Fibroblast of skin of back (primary cell): ENCODE measurements at places on chromosomes 4 and X.

DNA sequence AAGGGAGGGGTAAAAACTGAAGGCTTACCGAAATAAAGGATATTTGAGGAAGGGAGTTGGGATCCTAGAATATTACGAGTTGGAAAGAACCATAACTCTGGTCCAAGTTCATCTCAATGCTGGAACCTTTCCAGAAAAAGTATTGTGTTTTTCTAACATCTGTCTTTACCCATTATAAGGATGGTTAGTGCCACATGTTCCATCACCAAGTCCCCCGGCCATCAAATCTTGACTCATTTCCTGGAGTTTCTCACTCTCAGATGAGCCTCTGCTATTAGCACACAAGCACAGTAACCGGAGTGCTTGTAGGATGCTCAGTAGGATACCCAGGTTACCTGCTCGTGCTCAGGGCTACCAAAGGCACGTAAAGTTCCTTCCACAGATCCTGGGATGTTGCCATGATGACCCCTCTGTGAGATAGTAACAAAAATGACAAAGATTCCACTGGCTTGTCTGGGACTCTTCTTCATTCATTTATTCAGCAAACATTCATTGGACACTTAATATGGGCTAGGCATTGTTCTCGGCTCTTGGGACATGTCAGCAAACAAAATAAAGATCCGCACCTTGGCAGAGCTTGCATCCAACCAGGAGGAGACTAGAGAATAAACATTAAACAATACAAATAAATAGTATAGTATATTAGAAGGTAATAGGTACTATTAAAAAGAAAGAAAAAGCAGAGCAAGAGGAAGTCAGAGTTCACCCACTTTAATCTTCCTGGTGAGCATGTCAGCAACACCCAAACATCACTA, 36.3 kb downstream of the PKD2 start:
- DNase-seq = no peak

GRCh38 chr4:150072906-150073714, 5.1 kb upstream of the DCLK2 start:
- DNase-seq = peak; percentile 95

- DNase-seq = peak; percentile 38
Measured at GRCh38 chrX:20594985-20595384, 328.3 kb upstream of the RPS6KA3 start.

DNA sequence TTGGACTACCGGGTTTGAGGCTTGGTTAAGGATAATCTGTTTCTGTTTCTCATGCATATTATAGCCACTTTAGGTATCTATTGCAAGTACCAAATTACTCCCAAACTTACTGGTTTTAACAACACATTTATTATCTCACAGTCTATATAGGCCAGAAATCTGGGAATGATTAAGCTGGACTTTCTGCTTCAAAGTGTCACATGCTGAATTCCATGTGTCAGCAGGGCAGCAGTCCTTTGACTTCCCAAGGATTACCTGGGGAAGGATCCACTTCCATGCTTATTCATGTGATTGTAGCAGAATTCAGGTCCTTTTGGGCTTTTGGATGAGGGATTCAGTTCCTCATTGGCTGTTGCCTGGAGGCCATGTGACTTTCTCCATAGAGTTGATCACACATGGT, 349.0 kb upstream of the TRAM1L1 start:
- DNase-seq = no peak

DNA sequence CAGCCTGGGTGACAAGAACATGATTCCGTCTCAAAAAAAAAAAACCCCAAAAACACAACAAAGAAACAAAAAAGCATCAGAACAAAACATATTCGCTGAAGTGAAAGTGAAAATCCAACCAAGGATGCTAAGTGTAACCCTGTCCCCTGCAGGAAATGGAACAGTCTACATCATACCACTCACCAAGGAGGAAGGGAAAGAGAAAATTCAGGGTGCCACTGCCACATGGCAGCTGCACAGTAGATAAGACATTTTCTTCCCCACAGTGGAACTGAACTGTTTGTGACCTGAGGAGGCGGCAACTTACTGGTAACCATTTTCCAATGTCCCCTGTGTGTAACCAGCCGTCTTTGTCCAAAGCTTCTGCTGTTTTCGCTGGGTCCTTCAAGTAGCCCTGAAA, 28.2 kb upstream of the CENPU start:
- no peak for DNase-seq

GRCh38 chr4:173685165-173685830, 155.3 kb upstream of the HAND2 start:
- DNase-seq = no peak

GRCh38 chr4:92952897-92953296, 649.1 kb downstream of the GRID2 start:
- no peak for DNase-seq

DNA sequence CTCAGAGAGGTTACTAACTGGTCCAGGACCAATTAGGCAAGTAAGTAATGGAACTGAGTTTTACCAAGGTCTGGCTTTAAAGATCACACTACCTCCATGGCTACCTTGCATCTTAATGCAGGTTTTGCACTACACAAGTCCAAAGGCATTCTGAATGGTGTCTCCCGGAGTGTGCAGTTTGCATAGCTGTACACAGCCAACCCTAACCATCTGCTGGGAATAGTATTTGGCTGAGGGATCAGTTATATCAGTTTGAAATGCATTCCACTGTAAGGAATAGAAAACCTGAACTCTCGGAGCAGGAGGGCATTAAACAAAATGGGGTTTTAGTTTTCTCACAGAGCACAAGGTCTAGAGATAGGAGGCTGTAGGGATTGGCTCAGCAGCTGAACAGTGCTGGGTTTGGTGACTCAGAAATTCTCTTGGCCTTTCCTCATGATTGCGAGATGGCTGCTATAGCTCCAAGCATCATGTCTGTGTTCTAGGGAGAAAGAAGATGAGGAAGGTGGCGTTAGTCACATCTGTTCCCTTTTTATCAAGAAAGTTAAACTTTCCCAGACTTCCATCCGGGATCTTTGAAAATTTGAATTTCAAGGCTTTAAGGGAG, 177.1 kb downstream of the NHS start:
- peak; percentile 45 for DNase-seq

DNA sequence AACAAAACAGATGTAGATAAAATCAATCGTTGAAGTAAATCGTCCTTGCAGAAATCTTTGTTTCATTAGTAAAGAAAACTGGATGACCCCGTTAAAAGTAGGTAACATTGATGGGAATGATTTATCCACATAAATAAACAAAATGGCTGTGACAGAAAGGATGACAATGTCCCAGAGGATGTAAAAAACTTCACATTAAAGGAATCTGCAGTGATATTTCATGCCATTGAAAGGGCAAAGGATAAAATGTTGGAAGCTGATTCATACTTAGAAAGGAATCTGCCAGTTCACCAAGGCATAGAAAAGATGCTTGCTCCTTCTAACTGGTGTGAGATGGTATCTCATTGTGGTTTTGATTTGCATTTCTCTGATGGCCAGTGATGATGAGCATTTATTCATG, 24.2 kb upstream of the EPGN start:
- DNase-seq = peak; percentile 91

- no peak for DNase-seq
Measured at GRCh38 chrX:150092549-150092948, 154.3 kb upstream of the EOLA2 start.

DNA sequence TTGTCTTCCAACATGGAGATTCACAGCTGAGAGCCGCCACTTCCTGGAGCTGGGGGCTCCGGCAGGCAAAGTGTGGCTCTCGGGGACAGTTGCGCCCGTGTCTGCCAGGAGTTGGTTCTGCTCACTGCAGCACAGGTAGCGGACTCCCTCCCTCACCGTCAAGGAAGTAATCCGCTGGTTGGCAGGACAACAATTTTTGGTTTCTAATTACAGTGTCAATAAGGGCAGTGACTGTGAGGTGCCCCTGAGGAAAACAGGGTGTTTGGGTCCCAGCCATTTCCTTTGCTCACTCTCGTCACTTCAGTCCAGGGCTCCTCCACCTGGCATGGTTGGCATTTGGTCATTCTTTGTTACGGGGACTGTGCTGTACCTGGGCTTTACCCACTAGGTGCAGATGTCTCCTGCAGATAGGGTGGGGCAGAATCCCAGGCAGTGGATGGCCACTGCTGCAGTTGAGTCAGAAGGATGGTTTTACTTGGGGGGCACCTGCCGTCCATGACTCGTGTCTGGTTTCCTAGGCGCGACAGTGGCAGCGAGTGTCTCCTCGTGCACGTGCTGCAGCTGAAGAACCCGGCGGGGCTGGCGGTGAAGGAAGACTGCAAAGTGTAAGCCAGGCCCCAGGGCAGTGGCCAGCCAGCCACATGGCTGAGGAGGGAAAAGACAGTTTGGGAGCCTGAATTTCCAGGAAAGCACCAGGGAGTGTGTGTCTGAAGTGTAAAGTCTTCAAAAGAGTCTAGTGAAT, 32.1 kb upstream of the CLCN4 start:
- no peak for DNase-seq

DNA sequence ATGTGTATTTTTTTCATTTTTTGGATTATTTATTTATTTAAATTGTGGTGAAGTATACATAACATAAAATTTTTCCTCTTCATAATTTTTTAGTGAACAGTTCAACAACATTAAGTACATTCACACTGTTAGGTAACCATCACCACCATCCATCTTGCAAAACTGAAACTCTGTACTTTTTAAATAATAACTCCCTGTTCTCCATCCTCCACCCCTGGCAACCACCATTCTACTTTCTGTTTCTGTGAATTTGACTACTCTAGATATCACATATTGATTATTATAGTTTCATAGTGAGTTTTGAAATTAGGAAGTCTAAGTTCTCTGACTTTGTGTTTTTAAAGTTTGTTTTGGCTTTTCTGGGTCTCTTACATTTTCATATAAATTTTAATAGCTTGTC, 89.3 kb upstream of the STX18 start:
- DNase-seq = no peak

- DNase-seq = no peak
Measured at GRCh38 chrX:105803891-105804290, 18.4 kb upstream of the NRK start.

DNA sequence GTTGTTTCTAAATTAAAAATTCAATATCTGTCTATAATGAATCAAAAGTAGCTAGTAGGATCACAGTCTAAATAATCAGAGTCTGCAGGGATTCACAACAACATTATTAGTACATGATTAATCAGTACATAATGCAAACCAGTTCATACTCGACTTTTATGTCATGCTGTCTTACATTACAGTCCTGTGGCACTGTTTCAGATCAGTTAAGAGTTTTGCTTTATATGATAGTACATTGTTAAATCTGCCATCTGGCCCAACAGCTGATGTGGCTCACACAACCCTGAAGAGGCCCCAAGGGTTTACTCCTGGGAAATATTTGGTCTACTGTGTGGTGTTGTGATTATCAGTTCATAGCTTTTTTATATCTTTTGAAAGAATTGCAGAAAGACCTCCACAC, 247.1 kb upstream of the ETNPPL start:
- peak; percentile 53 for DNase-seq

GRCh38 chrX:151631822-151632221, 63.4 kb upstream of the PRRG3 start:
- DNase-seq = no peak

GRCh38 chrX:15939737-15940136, 85.1 kb upstream of the AP1S2 start:
- no peak for DNase-seq

DNA sequence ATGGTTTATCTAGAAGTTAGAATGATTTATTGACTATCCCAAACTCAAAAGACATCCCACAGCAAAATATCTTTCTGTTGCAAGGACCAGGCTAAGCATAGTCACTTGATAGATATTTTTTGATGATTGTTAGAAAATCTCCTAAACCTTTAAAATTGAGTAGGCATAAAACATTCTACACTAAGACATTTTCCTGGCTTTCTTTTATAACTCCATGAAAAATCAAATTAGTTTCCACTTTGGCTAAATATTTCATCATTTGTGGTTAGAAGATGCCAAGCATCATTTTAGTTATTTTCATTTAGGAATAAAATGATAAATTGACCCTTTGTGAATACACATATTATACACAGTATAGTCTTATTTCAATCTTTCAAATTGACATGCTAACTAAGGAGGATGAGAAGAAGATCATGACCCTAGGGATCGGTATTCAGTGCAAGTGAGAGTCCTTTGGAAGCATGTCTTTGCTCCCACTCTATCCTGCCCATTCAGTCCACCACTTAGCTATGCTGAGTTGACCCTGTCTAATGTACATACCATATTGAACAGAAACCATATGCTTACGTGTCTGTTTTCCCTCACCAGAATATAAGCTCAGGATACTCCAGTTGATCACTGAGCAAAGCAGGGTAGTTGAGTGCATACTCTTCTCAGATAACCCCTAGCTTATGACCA, 136.6 kb upstream of the OTUD4 start:
- DNase-seq = no peak

- no peak for DNase-seq
Measured at GRCh38 chrX:135396109-135396508, 25.6 kb upstream of the SMIM10L2A start.

GRCh38 chr4:110088670-110089069, 109.7 kb downstream of the ELOVL6 start:
- DNase-seq = peak; percentile 22

- no peak for DNase-seq
Measured at GRCh38 chrX:14476205-14476604, 53.1 kb upstream of the GLRA2 start.

DNA sequence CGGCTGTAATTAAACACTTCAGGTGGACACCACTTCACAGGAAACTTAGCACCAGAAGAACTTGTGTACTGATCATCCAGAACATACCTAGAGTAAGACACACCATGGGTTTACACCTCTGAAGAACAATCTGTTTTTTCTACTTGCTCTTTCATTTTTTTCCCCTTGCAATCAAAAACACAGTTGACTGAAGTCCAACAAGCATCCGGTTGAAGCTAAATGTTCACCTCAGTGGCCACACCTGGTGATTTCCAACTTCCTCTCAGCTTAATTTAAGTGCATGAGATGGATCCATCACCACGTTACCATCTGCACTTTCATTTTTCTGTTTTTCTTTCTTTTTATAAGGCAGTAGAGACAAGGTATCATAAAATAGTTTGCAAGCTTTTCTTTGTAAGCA, 4.9 kb upstream of the TXK start:
- no peak for DNase-seq

DNA sequence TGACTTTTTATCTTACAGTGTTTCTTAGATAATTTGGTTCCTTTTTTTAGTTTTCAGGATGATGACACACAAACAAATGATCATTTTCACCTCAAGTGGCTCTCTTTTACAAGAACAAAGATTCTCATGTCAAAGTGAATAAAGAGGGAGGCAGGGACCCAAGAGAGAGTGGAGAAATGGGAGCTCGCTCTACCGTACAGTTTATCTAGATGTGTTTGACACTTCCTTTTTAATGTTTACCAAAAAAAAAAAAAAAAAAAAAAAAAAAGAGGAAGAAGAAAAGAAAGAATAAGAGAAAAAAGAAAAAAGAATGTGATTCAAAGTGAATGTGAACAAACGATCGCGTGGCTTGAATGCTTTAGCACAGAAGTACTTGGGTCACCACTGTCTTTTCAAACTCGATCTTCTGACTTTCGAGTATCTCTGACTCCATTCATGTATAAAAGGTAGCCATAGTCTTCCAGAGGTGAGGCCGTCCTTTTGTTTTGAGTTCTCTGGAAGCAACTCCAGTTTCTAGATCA, 75.6 kb upstream of the GRXCR1 start:
- DNase-seq = no peak

DNA sequence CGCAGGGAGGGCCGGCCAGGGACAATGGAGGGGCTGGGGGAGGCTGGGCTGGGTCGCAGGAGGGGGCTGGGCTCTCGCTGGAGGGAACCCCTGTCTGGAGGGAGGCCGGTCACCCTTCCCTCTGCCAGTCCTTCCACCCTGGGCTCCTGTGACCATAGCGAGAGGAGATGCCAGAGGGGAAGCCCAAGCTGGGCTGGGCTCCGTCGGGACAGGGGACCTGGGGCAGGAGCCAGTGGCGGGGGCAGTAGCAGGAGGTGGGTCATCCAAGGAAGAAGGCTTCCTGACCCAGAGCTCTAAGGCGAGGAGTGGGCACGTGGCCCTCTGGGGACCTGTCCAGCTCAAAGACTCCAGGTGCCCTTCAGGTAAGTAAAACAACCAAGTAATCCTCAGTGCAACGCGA, 16.9 kb downstream of the CTAG1B start:
- DNase-seq = no peak
